ENCODE measurements at places on chromosomes 6 and 20.

- no peak for DNase-seq
Observed at GRCh38 chr6:31358302-31358701, 1.3 kb upstream of the HLA-B start.

DNA sequence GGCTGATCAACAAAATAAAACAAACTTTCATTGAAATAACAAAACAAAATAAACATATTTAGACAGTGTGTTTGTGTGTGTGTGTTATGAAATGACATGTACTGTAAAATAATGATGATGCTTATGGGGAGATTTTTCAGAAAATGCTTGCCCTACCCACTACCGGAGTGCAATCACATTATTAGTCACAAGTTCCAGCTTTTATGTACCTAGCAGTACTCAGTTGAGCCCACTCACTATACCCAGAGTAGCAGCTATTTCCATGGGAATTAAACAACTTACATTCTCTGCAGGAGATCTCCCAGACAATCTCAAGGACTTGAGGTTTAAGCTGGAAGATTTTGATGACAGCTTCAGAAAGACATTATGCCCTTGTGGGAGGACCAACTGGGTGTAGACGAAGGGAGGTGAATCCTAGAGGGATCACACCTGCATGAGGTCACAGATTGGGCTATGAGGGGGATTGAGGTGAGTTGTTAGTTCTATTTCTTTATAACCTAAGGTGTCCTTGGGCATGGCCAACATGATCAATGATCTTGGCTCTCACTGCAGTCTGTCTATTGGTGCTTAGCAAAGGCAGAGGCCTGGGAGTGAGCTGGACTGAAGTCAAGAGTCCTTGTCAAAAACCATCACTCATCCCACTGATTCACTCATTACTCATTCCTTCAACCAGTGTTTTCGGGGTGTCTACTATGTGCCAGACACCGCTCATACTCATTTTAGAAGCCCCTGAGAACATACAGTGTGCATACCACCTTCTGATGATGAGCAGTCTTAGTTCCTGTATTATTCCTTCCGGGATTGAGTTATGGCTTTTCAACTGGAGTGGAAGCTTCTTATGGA, 6.7 kb upstream of the CLIC5 start:
- no peak for DNase-seq

GRCh38 chr20:47258745-47259695, 97.5 kb downstream of the ZMYND8 start:
- peak; percentile 72 for DNase-seq

DNA sequence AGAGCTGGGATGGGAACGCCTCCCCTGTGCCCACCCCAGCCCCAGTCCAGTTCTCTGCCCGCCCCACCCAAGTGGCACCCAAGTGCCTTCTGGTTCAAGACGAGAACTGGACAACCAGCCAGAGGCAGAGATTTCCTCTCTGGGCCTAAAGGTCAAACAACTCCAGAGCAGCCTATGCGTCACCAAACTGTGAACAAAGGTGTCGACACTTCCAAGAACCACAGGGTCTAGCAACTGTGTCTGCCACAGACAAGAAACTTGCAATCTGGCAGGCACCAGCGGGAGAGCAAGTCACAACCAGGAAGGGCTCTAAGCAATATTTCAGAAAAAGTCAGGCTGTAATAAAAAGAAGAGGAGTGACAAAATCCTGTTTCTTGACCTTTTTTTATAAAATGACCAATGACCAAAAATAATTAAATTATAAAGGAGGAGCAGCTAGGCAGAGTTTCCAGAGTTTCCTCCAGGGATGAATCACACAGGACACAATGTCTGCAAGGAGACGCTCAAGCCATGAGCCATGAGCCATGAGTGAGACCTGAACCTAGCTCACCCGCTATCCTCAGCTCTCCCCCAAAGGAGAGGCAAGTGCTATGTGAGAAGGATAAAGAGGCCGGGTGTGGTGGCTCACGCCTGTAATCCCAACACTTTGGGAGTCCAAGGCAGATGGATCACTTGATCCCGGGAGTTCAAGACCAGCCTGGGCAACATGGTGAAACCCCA, 11.1 kb downstream of the EDEM2 start:
- DNase-seq: peak; percentile 89

DNA sequence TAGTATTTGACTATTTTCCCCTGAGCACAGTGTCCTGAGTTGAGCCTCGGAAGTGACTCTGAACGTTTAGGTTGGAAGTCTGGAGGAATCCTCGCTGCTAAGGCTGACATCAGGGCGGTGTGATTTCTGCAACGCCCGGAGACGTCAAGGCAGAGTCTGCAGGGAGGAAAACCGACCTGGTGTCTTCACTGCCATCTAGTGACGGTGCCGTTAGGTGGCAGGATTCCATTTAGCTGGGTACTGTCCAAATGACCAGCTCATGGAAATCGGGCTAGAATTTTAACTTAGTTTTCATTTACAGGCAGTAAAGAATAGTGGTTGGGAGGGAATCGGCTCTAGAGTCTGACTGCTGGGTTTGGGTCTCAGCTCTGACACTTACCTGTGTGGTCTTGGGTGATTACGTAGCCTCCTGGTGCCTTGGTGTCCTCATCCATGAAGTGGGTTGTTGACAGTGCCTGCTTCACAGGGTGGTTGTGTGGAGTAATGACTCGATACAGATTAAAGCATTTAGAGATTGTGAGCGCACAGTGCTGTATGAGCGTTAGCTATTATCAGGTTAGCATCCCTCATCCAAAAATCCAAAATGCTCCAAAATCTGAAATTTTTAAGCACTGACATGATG, 35.0 kb downstream of the FOXF2 start:
- DNase-seq: peak; percentile 53

DNA sequence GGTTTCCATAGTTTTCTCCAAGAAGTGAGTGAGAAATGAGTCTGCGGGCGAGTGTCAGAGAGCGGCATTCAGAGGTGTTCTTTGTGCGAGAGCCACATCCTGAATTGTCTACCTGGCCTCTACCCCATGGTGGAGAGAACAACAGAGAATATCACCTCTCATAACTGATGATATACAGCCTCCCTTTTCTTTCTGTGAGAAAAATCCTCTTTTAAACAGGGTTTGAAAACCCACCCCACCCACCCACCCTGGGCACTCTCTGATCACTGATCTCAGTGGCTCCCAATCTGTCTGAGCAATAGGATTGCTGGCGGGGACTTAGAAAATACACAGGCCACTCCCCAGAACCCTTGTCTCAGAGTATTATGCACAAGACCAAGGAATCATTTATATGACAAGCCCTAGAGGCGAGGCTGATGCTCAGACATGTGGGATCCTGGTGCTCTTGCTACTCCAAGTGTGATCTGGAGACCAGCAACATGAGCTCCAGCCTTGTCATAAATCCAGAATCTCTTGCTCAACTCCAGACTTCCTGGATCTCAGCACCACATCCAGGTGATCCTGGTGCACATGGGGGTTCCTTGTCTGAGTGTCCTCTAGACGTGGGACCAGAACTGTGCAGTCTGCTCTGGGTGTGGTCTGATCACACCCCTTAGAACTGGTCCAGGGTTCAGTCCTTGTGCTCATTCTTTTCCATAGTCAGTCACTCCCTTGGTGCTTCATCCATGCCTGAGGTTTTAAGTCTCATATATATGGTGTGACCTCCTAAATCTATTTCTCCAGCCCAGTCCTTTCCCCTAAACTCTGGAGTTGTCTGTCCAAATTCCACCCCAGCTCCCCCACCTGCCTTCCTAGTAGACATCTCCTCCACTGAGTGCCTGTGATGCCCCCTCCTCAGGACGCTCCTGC, 5.3 kb downstream of the HLA-B start:
- DNase-seq: no peak

GRCh38 chr6:42210551-42210950, 7.1 kb downstream of the MRPS10 start:
- DNase-seq: peak; percentile 96

DNA sequence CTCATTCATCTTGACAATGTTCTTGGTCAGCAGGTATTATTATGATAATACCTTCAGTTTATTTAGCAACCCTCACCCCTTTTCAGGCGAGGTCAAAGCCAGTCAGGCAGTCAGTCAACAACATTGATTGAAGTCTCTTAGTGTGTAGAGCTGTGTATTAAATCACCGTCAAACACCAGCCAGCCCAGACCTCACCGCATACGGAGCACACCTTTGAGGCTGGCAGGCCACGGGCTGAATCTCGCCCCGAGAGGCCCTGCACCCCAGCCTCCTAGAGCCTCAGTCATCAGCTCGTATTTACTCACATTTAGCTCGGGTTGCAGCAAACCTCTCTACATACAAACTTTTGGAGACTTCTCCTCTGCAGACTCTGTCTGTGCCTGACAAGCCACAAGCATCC, 36.0 kb upstream of the FOXA2 start:
- no peak for DNase-seq

DNA sequence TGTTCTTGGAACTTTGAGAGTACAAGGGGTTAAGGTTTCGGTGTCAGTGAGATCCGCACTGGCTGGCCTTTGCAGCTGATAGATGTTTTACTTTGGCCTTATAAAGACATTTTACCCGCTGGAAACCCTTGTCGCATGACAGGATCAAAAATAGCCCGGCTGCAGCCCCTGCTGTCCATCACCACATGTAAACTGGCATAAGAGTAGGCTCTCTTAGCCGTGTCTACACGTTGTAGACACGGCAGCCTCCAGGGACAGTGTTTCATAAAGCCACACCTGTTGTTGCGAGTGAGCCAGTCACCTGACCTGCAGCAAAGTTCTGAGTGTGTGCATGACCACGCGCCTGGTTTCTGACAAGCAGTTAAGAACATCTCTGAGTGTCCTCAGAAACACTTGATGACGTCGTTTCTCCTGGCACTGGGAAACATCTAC, 8.5 kb downstream of the RBM24 start:
- no peak for DNase-seq

DNA sequence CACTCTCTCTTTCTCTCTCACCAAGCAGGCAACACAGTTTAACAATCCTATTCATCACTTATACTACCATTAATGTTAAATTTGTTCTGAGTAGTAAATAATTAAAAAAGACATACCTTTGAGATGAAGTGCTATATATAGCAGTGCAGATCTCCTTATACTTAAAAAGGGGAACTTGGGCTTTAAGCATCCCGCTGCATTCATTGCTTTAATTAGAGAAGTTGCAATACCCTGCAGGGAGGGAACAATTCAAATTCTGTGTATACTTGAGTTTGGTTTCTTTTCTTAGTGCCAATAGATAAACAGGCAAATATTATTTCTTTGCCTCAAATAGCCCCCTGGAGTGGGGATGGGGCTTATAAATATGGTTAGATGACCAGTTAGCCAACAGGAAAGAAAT, 10.8 kb upstream of the ZBTB24 start:
- DNase-seq: no peak

DNA sequence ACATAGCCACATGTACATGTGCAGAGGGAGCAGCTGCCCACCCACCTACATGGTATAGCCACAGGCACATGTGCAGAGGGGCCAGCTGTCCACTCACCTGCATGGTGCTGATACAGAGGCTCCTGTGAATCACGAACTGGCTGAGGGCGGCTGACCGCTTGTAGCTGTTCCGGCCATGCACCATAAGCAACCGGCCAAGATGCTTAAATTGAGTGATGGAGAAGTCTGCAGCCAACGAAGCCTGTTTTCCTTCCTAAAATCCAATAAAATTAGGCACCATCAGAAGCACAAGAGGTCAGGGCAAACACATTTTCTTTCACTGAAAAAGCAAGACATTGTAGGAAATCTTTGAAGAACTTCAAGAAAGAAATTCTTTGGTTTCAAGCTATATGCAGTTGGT, 71.1 kb upstream of the NFATC2 start:
- DNase-seq: no peak

DNA sequence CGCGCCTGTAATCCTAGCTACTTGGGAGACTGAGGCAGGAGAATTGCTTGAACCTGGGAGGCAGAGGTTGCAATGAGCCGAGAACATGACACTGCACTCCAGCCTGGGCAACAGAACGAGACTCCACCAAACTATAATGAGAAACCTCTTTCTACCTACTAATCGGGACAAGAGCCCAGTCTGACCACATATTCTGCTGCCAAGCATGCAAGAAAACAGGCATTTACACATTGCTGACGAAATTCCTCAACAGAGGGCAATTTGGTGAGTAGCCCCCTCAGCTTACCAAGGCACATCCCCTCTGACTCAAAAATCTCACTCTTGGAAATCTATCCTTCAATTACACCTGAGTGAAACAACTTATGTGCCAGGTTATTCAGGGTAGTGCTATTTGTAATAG, 81.2 kb downstream of the SLC23A2 start:
- no peak for DNase-seq

GRCh38 chr20:47445291-47445690, 56.4 kb upstream of the NCOA3 start:
- no peak for DNase-seq

- DNase-seq: no peak
Observed at GRCh38 chr6:33863084-33863483, 59.3 kb upstream of the MLN start.
